ENCODE measurements at places on chromosomes 11 and 22.

GRCh38 chr22:42001706-42002105 is 3.1 kb downstream of the WBP2NL start:
- no peak for DNase-seq

GRCh38 chr11:60544077-60544476 is 28.9 kb downstream of the MS4A13 start:
- no peak for DNase-seq

DNA sequence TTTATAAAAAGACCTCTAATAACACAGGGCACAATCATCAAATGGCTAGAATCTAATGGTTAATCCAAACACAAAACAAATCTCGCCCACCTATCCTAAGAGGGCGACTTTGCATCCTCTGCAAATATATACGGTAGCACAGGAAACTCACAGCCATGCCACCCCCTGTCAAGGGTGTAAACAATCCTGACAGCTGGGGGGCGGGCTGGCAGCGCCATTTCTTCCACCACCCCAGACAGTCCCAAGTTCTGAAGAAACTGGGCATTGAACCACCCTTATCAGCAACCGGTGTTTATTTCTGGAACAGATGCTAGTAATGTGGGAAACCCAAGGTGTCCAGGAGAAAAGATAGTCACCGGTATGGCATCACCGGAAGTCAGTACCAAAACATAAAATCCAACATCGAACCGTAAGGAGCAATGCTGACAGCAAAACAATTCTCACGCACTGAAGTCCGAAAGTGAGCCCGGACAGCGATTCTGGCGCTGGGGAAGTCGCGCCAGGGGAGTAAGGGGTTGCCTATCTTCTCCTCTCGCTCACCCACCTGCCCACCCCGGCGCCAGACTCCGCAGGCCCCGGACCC is 825 bp downstream of the FBXO3 start:
- no peak for DNase-seq

- no peak for DNase-seq
Observed at GRCh38 chr11:16825101-16825500, 86.7 kb downstream of the C11orf58 start.

DNA sequence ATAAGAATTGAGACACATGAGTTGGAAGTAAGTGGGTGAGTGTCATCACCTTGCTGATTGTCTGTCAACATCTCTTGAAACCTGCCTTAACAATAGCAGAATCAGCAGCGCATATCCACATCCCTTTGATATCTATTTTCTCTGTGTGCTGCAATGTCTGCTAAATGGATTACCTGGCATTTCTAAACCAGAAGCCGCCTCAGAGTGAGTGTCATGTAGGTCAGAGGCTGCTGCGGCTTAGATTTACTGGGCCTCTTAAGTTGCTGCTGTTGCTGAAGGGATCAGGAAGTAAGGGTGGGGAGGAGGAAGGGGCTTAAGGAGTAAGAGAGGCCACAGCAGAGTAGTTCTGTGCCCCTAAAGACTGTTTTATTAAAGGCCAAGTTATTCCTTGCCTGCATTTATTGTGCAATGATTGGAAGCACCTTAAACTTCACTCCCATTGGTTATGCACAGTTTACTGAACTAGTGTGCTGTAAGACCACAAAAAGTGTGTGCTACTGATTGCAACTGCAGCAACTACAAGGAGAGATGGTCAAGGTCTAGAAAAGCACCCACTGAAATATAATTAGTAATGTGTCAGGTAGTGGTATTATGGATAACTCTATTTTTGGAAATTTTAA is 29.8 kb upstream of the TMEM41B start:
- no peak for DNase-seq

- DNase-seq: no peak
Observed at GRCh38 chr11:69156235-69156639, 502 bp downstream of the SMIM38 start.
